Fibroblast of skin of back (primary cell): ENCODE measurements at places on chromosomes 3 and 15.
A peak's percentile ranks its signal among the peaks of the same experiment; 100 is the strongest.

- DNase-seq = peak; percentile 95
Observed at GRCh38 chr3:147409143-147410115, at the start of gene ZIC1. Gene ZIC1 (plus strand): TSS chr3:147409365. CDS start chr3:147410113, 748 bp downstream.

DNA sequence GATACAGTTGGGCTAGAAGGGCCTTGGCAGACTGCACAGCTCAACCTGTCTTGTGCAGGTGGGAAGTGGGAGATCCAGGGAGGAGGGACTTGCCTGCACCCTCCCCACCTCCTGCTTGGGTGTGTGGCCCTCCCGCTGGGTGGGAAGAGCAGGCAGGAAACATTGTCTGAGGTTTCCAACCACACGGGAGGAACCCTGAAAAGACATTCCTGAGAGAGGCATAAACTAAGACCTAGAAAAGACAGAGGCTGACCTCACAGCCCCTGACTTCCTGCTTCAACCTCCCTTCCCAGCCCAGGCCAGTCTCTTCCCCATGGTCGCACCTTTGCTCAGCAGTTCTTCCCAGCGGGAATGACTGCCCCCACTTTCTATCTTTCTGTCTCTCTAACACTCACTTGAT, 46.3 kb upstream of the INSYN1 start:
- DNase-seq = peak; percentile 69

- peak; percentile 44 for DNase-seq
Observed at GRCh38 chr3:30437171-30437601, 169.2 kb upstream of the TGFBR2 start.

DNA sequence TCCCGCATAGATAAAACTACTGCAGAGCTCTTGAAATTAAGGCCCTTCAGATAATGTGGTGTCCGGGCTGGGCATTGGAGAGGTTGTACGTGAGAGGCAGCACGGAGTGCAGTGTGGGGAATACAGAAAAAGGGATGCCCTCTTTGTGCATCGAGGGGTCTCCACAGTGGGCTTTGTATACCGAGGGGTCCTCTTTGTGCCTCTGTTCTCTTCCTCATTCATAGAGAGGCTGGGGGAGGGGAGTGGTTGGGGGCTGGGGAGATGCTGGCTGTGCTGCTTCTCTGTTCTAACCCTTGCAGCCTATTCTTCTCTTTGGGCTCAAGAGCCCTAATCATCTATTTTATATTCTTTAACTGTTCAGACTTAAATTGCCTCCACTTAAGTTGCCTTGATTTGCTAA, 74.3 kb upstream of the NDN start:
- no peak for DNase-seq

GRCh38 chr15:59276225-59277178, 69.9 kb downstream of the LDHAL6B start:
- DNase-seq = no peak

- DNase-seq = no peak
Observed at GRCh38 chr3:127425505-127426443, 137.9 kb upstream of the PRR20G start.

GRCh38 chr15:39255760-39256159, 325.1 kb upstream of the THBS1 start:
- DNase-seq = no peak

- peak; percentile 16 for DNase-seq
Observed at GRCh38 chr3:59191651-59192050, 141.8 kb upstream of the CFAP20DC start.

- DNase-seq = no peak
Observed at GRCh38 chr3:45029216-45029615, 3.1 kb downstream of the CLEC3B start.

GRCh38 chr15:95644100-95644875, 686.2 kb upstream of the NR2F2 start:
- no peak for DNase-seq

- DNase-seq = no peak
Observed at GRCh38 chr3:138463724-138464490, 29.5 kb downstream of the ESYT3 start.

- peak; percentile 4 for DNase-seq
Observed at GRCh38 chr3:189204167-189204866, 32.5 kb downstream of the TPRG1 start.

DNA sequence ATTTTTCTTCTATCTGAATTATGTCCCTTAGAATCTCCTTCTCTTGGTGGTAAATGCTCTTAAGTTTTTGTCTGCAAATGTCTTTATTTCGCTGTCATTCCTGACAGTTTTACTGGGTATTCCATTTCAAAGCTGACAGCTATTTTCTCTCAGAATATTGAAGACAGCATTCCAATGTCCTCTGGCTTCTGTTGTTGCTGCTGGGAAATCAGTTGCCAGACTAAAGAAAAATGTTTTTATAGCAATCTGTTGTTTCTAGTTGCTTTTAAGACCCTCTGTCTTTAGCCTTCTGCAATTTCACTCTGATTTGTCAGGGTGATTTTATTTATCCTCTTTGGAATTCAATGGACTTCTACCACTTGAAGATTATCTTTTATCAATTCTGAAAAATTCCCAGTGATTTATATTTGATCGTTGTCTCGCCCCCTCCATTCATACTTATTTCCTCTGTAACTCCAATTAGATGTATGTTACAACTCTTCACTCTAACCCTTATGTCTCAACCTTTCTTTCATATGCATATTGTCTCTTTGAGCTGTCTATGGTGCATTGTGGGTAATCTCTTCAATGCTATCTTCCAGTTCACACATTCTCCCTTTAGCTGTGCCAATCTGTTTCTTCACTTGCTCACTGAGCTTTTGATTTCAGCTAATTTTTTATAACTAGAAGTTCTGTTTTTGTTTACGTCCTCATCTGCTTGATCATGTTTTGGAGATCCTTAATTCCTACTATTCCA, 23.5 kb downstream of the UBXN7 start:
- DNase-seq = no peak

DNA sequence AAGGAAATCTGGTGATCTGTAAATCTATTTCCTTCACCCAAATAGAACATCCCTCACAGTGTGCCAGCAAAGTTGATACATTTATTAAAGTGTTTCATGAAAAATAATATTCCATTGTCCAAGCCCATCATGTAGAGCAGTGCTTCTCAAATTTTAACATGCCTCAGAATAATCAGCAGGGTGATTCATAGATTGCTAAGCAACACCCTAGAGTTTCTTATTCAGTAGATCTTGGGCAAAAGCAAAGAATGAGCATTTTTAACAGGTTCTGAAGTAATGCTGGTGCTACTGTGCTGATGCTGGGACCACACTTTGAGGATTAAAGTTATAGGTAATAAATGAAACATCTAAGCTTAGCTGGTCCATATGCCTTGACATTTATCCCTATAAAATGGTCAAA, 210.5 kb downstream of the ZIC4 start:
- peak; percentile 43 for DNase-seq

DNA sequence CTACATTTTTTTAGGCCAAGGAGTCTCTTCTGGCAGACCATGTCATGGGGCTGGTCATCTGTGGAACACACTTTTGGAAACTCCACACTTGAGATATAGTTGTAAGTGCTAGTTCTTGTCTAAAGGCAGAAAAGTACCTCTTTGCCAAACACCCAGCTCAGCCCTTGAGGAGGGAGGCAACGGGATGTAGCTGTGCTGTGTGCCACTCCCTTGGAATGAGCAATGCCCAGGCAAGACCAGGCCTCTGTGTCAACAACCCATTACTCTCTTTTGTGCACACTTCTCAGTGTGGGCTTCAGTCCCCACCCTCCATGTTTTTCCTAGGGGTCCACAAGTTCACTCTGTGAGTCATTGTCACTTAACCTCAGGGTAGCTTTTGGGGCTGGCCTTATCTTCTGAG, 528.3 kb upstream of the CFAP20DC start:
- no peak for DNase-seq

DNA sequence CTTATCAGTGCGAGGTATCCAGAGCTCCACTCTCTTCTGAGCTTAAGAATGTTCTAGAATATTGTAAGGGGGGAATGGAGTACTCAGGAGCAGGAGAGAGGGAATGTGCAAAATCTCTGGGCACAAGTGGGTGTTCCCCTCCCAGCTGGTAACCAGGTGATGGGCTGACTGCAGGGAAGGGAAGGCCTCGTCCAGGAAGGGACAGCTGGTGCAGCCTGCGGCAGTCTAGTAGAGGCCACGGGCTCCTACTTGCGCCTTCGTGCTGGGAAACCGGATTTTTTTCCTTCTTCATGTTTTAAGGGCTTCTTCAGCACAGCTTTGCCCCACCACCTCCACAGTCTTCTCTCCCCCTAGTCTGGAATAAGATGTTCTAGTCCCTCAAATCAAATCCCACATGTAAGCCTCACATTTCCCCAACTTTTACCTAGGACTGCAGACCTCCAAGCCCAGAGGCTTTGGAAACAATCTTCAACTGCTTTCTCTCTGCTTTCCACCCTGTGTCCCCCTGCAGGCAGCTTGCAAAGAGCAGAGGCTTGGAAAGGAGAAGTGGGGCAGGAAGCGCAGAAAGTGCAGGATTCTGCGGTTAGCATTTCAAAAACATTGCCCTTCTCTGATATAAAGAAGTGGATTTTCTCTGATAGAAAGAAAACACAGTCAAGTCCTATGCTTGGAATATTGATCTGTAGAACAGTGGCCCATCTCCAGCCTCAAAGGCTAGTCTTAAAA, 11.9 kb upstream of the CGNL1 start:
- peak; percentile 48 for DNase-seq

DNA sequence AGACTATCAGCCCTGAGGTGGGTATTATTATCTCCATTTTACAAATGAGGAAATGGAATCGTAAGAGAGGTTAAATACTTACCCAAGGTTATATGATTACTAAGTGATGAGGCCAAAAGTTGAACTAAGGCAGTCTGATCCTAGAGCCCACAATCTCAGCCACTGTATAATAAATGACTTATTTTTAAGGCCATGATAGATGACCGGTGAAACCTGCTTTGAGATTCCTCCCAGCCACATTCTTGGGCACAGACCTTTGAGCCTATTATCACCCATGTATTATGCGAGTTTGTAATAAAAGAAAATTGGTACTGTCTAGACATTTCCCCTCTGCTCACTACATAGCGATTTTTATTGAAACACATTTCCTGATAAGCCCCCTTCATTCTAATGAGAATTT, 37.4 kb downstream of the POLQ start:
- no peak for DNase-seq
